ENCODE measurements at places on chromosomes 1 and 21. TPM values are rescaled to one million over a fixed set of nuclear protein-coding genes. Genes with fewer than 3 reads are reported as not detected.
A peak's percentile ranks its signal among the peaks of the same experiment; 100 is the strongest.

GRCh38 chr1:210257698-210258529 is 25.3 kb downstream of the SERTAD4 start:
- DNase-seq, result no peak

GRCh38 chr1:186965847-186966246 is 137.1 kb downstream of the PLA2G4A start:
- DNase-seq, result no peak

DNA sequence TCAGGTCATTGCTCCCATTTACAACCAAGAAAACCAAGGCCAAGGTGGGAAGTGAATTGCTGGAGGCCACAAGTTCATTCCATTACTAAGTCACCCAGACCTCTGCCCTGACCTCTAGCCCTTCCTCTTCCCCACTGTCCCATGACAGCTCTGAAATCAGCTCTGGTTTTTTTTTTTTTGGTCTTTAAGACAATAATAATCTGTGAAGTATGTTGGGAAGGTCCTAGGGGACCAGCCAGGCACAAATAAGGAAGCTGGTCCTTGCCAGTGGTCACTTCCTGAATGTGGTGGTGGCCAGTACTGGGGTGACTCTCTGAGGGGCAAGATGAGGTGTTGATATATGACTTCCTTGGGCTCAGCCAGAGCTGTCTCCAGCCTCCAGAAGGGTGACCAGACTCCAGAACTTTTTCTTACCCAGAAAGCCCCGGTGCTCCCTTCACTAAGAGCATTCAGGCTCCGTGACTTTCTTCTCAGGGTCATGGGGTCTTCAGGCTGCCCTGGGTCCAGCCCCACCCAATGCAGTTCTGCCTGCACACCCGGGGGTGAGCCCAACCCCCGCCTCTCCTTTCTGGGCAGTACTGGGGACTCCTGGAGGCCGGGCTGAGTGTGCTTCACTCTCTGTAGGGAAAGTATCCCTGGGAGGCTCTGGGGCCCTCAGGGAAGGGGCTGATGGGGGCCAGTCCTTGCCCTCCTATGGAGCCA is 159.6 kb downstream of the PTPRU start:
- DNase-seq, result no peak

DNA sequence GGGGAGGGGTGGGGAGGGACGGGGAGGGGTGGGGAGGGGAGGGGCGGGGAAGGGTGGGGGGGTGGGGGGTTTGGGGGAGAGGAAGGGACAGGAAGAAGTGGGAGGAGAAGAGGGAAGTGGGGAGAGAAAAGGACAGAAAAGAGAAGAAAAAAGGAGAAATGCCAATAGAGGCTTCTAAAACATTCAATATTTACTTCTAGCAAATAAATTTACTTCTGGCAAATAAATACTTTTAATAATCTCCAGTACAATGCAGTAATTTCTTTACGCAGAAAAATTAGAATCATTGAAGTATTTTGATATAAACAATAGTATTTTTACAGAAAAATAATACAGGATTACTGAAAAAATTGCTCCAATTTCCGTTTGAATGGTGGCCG is 9.4 kb upstream of the GPR161 start:
- DNase-seq, result no peak

- no peak for DNase-seq
Observed at GRCh38 chr1:23384312-23385058, 14.8 kb upstream of the ZNF436 start.

NMNAT2 gene
- 1.0 TPM for total RNA-seq

CHIA gene
- not detected for total RNA-seq

RUNX1 gene
- 43.0 TPM for total RNA-seq

DNA sequence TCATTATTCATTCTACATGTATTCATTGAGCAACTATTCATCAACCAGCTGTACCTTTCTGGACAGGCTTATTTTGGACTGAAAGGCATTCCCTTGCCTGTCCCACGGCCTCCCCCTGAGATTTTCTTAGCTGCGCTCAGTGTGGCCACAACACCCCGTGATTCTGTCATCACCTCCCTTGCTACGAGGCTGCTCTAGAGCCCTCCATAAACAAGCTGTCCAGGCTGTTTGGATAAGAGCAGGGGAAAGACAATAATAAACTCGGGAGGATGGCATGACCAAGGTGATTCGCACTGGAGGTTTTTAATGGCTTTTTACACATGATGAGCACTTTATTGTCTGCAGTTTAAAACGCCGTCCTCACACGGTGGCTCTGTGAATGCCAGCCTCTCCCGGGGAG is 139.7 kb downstream of the ROR1 start:
- no peak for DNase-seq

DNA sequence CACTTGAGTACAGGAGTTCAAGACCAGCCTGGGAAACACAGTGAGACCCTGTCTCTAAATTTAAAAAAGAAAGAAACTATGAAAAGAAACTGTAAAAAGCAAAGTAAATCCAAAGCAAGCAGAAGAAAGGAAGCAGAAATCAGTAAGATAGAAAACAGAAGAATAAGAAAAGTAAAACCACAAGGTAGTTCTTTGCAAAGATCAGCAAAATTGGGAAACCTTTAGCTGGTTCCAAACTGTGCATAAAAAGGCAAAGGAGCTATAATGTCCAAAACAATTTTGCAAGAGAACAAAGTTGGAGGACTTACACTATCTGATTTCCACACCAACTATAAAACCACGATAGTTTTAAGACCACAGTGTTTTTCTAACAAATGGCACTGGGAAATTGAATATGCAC is 218.8 kb downstream of the RPS6KC1 start:
- no peak for DNase-seq

- no peak for DNase-seq
Observed at GRCh38 chr1:183080406-183080805, 57.2 kb downstream of the LAMC1 start.

- no peak for DNase-seq
Observed at GRCh38 chr1:84504580-84505492, 1.4 kb upstream of the SPATA1 start.

DNA sequence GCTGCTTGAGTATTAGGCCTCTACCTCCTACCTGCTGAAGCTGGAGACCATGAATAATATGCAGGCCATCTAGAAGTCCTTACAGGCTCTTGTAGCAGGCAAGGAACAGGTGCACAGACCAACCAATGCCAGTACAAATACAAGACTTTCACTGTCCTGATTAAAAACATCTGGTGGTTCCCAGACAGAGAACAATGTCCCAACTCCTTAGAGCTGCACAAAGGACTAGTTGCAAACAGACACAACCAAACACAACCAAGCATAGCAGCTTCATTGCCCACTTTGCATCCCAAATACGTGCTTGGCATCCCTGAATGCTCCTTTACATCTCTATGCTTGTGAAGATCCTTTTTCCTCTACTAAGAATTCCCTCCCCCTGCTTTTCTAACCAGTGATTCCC is 98.1 kb upstream of the CXADR start:
- DNase-seq, result no peak

CORT gene
- total RNA-seq, result not detected

DNA sequence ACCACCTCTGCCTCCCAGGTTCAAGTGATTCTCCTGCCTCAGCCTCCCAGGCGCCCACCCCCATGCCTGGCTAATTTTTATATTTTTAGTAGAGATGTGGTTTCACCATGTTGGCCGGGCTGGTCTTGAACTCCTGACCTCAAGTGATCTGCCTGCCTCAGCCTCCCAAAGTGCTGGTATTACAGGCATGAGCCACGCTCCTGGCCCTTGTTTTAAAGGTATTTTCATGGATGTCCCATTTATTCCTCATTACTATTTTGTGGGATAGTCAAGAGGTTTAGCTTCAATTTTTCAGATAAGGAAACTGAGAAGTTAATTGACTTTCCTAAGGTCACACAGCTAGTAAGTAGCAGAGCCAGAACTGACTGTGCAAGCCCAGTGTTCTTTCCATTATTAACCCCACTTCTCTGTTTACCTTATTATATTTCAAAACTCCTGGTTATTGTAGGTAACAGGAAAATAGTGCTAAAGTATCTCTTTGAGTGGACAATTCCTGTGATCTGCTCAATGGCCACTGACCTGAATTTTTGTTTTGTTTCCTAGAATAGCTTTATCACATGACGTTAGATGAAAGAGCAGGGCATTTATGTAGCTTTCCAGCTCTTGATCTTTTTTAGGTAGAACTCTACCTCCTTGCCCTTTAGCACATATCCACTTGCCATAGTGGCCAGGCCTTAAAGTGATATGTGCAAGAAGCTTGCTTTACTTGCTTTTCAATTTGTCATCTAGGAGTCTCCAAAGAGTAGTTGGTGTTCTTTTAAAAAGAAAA is 13.6 kb downstream of the ZYG11B start:
- DNase-seq, result no peak

DNA sequence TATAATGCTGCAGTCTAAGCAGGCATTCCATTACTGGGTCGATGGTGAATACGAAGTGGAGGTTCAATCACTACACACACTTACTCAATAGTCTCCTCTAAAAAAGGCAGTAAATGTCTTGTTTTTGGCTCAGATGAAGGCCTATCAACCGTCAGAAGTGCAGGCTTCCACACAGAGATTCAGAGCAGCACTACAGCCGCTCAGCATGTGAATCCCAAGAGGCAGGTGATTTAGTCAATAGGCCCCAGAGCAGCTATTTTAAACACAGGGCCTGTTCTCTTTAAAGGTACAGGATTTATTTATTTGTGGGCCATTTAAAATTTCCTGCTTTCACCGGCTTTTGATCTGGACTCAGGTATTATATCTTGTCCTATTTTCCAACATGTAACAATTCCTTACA is 293.7 kb downstream of the RGS7 start:
- DNase-seq, result no peak

DNA sequence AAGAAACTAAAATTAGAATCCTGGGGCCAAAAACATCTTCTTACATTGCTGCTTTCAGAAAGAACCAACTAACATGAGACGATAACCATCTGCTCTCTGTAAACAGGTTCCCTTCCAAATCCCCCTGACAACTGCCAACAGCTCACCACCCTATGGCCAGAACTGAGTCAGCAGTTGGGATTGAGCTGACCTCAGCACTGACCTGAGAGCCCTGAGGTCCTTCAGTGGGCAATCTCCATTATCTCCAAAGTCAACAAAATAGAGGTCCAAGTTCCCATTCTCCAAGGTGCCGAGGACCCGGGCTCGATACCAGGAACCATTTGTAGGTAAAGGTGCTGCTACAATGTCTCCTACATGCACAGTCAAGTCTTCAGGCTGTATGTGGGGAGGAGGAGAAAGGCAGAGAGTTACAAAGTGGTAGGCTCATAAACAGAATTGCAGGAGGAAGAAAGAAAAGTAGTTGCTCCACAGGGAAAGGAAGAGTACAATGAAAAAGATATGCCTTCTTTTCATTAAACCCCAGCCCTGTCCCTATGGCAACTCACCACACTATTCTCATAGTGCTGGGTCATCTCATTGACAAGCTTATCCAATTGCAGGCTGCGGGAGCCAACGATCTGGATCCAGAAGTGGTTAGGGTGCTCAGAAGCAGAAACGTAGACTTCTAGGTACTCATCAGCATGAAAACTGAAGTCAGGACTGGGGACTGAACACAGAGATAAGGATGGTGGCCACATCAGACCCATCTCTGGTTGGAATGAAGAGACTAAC is 12.8 kb upstream of the MRPL9 start:
- no peak for DNase-seq

GRCh38 chr1:204224655-204225054 is 10.9 kb upstream of the GOLT1A start:
- no peak for DNase-seq

YBX1 gene
- 894 TPM for total RNA-seq

- peak; percentile 5 for DNase-seq
Observed at GRCh38 chr1:83931658-83932253, 67.2 kb downstream of the TTLL7 start.

DNA sequence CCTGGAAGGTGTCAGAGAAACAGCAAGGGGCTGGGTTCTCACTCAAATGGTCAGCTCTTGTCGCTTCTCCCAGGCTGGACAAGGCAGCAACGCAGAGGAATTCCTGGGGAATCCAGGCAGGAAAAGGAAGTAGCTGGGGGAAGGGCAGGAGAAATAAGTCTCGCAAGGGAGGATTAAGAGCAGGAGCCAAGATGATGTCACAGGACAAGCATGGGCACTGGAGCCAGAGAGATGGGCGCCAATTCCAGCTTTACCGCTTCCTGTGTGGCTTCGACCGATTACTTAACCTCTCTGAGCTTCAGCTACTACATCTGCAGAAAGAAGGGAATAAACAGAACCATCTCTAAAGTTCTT is 70.5 kb downstream of the SSBP3 start:
- DNase-seq, result peak; percentile 51

DNA sequence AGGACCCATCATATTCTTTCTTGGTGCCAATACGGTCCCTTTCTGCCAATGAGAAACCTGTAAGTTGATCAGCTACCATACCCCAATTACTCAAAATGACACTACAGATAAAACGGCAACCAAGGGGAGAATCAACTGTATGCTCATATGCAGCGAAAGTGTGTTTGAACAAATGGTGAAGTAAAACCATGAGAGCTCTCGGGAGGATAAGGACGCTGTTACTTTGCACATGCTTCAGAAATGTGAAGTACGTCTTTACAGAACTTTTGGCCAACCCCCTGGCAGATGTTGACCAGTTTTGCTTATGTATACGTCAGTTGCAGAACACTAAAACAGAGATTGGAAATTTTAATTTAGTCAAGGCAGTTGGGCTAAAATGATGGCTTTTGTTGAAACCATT is 79.6 kb downstream of the PROX1 start:
- no peak for DNase-seq

CD53 gene
- total RNA-seq, result not detected

- DNase-seq, result peak; percentile 28
Observed at GRCh38 chr1:11858968-11859871, 475 bp upstream of the NPPB start.

DNA sequence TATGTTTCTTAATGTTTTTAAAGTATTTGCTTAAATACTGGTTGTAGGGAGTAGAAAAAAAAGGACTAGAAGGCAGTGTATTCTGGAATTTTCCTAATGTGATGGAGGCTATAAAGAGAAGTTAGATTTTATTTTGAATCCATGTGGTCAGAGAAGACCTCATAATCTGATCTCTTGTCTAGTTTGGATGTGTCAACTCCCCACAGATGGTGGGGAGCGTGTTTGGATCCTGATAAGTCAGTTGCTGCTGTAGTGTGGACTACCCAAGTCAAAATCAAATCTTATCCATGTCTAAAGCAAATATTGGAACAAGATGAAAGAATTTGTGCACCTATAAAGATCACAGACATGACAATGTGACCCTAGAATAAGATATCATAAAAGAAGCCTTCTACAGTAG is 918.0 kb downstream of the LTN1 start:
- DNase-seq, result no peak

GRCh38 chr1:154944401-154945159 is 8.1 kb upstream of the PMVK start:
- DNase-seq, result no peak

PLA2G2A gene
- not detected for total RNA-seq

DNA sequence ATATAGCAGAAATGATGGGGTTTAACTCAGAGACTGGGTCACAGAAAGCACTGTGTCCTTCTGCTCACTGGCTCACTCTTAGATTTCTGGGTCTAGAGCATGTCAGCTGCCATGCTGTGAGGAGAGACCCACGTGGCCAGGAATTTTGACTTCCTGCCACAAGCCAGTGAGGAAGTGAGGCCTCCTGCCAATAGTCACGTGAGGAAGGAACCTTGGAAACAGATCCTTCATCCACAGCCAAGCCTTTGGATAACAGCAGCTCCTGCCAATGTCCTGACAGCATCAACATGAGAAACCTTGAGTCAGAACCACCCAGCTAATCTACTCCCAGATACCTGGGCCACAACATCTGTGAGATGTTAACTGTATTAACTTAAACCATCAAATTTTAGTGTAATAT is 114.5 kb upstream of the PLPPR5 start:
- DNase-seq, result no peak

GCSAML gene
- 0.04 TPM for total RNA-seq

Data from kidney epithelial cell (primary cell).